Stimulated activated CD8-positive, alpha-beta memory T cell treated with anti-CD3 and anti-CD28 coated beads, Interleukin-15, amount 100 ng/mL, for 1 hour (primary cell): ENCODE measurements at places on chromosomes 1 and 21.

GRCh38 chr1:110771245-110772022 is 96.7 kb upstream of the KCNA3 start:
- DNase-seq: no peak

DNA sequence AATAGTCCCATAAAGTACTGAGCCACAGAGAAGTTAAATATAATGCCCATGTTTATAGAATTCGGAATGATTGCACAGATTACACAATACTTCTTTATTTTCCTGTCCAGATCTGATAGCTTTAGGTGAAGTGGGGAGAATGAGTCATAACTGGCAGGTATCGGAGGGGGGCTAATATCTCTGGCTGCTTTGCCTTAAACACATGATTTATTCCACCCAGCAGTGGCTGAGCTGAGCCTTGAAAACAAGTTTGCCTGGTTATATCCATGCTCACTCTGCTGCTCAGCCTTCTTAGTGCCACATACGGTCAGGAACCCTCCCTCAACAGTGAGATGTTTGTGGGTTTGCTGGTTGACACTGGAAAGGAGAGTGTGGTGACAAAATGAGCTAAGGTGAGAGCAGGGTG is 119.7 kb upstream of the ZNF648 start:
- no peak for DNase-seq

- DNase-seq: no peak
Measured at GRCh38 chr1:176009951-176010350, 197.1 kb downstream of the COP1 start.

- no peak for DNase-seq
Measured at GRCh38 chr1:114454539-114454938, 56.5 kb downstream of the TRIM33 start.

GRCh38 chr1:156112276-156113137 is 2.0 kb upstream of the LMNA start:
- no peak for DNase-seq

GRCh38 chr1:218499011-218499691 is 154.0 kb downstream of the TGFB2 start:
- DNase-seq: no peak
